ENCODE measurements at places on chromosomes 12 and 14.

DNA sequence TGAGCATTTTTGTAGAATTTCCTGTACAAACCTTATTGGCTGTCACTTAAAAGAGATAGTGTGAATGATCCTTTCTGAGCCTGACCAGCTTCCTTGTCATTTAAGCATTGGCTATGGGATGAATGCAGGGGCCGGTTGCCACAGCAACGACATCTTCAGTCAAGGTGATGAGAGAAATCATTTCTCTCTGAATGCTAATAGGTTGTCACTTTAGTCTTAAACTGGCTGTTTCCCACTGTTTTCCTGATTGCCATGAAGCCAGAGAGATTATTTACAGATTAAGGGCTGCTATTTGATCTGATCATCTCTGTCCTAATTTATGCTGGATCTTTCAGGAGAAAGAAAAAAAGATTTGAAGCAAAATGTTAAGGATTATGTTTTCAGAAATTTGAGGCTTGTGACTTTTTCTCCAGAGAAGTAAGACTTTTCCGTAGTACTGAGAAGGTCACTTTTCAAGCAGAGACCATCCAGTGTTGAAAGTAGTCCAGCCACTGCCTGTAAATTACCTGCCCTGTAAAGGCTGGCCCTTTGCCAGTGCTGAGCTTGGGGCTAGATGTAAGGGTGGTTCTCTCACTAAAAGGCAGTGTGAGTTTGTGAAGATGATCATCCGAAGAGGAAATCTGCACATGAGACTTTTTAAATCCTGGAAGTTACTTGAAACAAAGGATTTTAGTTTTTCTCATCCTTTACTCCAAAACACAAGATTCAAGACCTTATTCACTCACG is 235.6 kb downstream of the DACT1 start:
- DNase-seq, result no peak

DNA sequence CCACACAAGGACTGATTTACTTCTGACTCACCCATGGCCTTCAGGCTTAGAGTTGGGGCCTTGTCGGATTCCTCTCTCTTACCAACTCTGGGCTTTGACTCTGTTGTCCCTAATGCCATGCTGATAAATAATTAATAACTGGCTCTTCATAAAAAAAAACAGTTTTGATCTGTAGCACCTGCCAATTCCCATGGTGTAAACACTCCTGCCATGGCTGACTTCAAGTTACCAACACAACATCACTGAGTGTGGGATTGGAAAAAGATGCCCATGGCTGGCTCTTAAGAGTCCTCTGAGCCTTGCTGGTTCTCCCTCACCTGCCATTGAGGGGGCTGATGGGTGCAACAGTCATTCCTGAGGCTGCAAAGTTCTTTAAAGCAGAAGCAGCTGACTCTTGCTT is 104.8 kb downstream of the KIF26A start:
- DNase-seq, result no peak

DNA sequence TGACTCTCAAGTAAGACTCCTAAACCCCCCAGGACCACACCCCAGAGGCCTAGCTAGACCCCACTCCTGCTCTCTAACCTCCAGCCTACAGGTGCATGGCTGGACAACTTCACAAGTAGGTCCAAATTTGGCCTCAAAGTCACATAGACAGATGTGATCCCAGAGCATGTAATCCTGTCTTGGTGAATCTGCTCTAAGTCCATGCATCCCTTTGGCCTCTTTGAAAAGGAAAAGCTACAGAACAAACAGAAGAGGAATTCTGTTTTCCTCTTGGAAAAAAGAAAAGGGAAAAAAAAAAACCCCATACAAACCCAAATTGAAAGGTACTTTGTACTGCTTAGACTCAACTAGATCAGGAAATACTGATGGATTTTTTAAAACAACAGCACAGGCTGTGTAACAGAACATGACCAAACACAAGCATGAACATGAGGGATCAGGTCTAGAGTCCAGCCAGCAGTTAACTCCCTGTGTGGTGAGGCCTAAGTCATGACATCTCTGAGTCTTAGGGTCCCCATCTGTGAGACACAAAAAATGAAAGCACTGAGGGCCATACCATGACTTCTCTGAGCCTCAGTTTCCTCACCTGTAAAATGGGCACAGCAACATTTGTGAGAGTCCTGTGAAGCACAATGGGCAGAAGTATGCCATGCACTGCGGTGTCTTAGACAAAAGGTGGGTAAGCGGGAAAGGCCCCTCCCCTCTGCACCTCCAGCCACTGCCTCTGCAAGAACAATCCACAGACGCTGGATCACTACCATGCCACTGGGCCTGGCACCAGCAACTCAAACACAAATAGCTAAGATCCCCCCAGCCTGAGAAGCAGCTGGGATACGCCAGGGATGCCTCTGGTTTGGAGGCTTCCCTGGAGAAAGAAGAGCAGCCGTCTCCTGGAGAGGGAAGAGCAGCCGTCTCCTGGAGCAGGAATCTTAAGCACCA is 9.9 kb downstream of the PITPNM2 start:
- no peak for DNase-seq

GRCh38 chr12:6643569-6644256 is 3.5 kb downstream of the ACRBP start:
- no peak for DNase-seq

- no peak for DNase-seq
Measured at GRCh38 chr12:104510145-104510872, 53.6 kb downstream of the CHST11 start.

- DNase-seq, result no peak
Measured at GRCh38 chr14:26963711-26964110, 365.9 kb upstream of the NOVA1 start.

DNA sequence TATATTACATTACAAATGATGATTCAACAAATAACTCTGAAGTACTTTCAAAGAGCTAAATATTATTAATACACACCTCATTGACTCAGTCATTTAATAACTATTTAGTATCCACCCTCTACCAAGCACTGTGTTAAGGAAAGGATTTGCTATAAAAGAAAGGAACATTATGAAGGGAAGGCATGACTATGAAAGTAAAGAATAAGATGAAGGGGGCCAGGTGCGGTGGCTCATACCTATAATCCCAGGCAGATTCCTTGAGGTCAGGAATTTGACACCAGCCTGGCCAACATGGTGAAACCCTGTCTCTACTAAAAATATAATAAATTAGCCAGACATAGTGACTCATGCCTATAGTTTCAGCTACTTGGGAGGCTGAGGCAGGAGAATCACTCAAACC is 107.9 kb downstream of the PLCZ1 start:
- DNase-seq, result no peak

- no peak for DNase-seq
Measured at GRCh38 chr12:110906516-110906915, 13.9 kb downstream of the MYL2 start.

DNA sequence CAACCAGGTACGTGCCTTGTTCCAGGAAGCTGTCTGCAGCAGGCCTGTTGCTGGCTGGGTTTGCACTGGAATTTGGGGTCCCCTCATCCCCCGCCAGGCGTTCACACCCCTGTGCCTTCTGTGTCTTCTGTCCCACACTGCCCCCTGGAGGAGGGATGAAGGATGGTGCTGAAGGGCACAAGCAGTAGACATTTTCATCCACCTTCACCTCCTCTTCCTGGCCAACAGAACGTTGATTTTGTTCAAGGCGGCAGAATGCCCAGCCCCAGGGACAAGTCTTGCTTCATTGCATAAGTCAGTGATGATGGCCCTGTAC is 122.1 kb downstream of the CALM1 start:
- no peak for DNase-seq

DNA sequence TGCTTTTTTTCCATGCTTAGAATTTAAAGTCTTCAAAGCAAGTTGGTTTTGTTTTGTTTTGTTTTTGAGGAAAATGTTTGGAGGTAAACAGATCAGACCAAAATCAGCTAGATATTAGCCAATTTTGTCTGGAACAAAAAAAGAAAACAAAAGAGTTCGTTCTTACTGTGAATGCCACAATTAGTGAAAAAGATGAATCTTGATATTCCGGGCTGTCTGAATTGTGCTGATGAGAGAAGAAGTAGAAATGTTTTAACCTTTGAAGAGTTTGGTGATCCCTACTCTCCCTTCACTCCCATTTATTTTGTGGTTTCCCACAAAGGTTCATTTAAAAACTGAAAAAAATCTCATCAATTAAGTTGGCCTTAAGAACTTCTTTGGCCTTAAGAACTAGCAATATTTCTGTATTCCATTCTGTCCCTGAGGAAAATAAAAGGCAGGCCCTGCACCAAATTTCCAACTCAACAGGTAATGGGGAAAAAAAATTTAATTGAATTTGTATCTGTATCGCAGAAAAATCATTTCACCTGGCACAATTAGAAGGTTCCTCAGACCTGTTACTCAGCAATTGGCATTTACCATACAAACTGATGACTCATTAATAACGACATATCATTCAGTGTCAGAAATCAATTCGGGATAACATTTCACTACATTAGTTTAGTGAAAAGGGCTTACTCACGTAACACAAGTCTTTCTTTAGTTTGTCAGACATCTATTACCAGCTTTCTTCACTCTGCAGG is 562 bp upstream of the GLIPR1L2 start:
- no peak for DNase-seq

- no peak for DNase-seq
Measured at GRCh38 chr12:66187821-66188220, 1.2 kb upstream of the IRAK3 start.

GRCh38 chr12:27151479-27151878 is 69.1 kb upstream of the C12orf71 start:
- no peak for DNase-seq

DNA sequence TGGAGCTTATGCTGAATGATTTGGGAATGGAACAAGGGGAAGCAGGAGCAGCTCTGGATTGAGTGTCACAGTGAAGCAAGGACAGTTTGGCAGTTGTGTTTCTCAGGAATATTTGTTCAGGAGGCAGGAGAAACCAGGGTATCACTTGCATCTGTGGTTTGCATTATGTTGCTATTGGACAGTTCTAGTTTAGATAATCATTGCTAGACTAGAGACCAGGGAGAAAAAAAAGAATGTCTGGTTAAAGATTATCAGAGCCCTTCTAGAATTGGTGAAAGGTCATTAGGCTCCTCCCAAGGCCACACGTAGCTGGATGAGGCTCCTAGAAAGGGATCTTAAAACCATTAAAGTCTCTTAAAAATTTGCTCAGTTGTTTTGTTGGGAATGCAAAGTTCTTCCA is 17.0 kb upstream of the SRSF5 start:
- no peak for DNase-seq

DNA sequence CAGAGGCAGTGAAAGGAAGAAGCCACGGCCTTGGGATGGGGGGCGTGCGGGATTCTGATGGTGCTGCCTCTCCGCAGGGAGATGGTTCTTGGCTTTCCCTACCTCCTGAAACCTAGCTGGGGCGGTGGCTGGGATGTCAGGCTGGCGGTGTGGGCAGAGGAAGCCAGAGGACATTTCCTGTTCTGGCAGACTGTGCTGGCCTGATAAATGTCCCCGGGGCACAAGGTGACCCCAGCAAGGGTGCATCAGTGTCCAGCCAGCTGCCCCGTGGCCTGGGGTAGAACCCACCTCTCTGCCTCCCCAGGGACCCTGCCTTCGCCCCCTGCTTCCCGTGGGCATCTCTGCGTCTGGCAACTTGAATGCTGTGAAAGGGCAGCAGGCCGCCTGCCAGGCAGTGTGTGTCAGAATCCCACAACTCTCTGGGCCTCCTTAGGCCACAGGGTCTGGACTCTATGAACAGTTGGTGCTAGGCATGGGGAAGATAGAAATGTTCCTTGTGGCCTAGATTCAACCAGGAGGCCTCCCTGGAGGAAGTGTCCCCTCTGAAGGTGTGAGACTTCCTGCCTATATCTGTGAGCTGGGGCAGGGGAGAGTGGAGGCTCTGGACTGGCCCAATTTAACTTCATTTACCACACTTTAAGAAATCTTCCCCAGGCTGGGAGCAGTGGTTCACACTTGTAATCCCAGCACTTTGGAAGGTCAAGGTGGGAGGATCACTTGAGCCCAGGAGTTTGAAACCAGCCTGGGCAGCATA is 4.9 kb downstream of the SH2B3 start:
- no peak for DNase-seq

- no peak for DNase-seq
Measured at GRCh38 chr12:51318846-51319599, 5.0 kb downstream of the BIN2 start.
